ENCODE measurements at places on chromosomes 12 and 14.

DNA sequence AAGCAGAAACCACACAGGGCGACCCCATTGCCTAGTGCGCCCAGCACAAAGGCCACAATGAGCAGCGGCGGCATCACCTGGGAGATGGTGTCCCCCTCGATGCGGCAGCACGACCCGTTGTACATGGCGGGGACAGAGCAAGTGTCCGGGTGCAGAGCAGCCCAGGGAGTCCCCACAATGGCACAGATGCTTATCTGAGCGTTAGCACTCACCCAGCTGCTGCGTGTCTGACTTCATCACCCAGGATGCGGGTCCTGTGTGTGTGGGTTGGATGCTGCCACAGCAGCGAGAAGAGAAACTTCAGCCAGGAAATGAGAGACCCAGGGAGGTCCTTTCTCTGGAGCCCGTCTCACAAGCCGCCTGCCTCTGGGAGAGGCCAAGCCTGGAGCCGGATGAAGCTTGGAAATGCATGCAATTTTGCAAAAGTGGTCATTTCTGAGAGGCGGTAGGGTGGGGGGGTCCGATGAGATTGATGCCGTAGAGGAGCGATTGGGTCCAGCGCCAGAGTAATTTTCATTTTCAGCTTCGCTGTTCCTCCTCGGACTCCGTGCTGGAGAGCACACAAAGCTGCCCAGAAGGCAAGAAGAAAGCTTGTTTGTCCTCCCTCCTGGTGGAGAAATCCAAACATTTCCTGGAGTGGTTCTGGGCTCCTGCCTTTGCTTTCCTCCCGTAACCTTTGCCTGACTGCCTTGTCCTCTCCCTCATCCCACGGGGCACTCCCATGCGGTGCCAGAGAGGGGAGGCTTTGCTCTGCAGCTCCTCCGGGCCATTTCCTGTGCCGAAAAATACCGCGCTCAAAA is at the start of gene HCAR1:
TSS of gene HCAR1 (minus strand) at position 630 of the 800 bp plus-strand sequence. CDS start at position 125, 505 bp downstream.
- DNase-seq = no peak

GRCh38 chr12:26726956-26727355 is 106.0 kb downstream of the ITPR2 start:
- no peak for DNase-seq

GRCh38 chr12:131507881-131508280 is 203.0 kb upstream of the SFSWAP start:
- no peak for DNase-seq

DNA sequence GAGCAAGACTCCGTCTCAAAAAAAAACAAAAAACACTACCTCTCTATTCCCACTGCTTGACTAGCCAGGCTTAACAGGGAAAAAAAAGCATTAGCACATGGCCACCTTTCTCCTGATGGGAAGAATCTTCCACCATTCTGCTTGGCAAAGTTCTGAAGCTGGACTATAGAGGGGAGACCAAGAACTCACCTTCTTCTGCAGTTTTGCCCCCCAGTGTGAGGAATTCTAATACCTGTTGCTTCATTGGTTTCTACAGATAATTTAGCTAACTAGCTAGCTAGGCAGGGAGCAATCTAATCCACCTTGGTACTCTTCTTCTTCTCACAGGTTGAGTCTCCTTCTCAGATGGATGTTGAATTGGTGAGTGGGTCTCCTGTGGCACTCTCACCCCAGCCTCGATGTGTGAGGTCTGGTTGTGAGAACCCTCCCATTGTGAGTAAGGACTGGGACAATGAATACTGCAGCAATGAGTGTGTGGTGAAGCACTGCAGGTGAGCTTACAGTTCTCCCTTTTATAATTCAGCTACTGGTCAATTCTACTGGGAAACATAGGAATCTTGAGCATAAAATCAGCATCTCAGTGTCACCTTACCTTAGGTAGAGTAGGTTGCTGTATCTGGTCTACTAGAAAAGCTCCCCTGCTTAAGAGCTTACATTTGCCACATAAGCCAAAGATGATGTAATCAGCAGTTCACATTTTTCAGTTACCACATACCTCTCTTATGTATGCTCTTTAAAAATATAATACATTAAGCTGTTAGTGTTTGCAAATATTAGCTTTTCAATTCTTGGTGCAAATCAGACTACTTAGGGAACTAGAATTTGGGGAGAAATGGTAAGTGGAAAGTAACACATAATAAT is 16.0 kb downstream of the METTL3 start:
- DNase-seq = no peak

DNA sequence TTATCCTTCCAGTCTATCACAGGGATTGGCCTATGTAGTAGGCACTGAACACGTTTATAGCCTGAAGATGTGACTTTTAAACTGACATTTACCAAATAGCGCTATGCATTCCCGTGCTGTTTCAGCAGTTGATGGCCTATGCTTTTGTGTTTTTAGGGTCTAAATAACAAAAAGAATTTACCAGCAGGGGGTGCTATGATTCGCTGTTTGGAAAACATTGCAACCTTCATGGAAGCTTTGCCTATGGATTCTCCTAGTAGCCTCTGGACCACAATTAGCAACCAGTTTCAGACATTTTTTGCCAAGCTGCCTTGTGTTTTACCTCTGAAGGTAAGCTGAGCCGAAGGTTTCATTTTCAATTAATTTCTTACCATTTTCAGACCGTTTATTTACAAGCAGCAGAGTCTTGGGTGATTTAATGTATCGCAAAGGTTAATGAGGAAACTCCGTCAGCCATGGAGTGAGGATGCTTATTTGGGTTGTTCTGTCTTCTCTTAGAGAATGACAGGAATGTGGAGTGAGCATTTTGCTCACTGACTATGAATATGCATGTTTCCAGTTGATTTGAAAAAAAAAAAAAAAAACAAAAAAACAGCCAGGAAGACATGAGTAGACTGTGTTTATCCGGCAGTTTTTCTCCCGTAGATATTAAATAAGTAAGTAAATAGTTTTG is 133.1 kb downstream of the PRIMA1 start:
- DNase-seq = peak; percentile 4

GRCh38 chr12:86367137-86367536 is 110.9 kb upstream of the MGAT4C start:
- no peak for DNase-seq

GRCh38 chr12:94198469-94198868 is 50.1 kb downstream of the PLXNC1 start:
- no peak for DNase-seq

DNA sequence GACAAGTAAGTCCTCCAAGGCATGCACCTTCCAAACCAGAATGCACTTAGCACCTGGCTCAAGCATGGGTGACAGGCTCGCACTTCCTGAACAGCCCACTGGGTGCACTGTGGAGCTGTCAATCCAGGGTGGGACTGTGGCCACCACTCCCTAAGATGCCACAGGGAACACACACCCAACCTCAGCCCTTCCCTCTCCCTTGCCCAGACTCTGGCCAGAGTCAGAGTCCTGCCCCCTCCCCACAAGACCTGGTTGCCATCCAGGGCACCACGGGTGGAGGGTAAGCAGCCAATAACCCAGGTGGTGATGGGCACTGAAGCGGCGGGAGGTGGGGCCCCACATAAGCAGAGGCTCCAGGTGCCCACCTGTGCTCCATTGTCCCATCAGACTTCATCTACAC is 160.6 kb downstream of the MYRFL start:
- DNase-seq = no peak

GRCh38 chr14:67426983-67427606 is 15.1 kb upstream of the PLEK2 start:
- DNase-seq = peak; percentile 54

DNA sequence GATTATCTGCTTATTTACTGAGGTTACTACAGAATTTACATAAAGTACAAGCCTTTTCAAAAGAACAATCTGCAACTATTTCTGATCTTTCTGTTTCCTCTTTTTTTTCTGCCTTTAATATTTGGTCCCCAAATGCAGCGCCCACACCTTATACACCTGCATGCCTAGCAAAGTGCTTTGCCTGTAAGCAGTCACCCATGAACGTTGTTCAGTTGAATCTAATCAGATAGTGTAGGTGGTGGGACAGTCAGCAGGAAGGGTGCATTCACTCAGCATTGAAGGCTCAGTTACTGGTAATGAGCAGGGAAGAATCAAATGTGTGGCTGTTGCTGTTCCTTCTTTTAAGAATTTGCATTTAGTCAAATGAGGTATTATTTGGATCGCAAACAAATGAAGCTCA is 108.4 kb downstream of the GPR135 start:
- no peak for DNase-seq

- no peak for DNase-seq
Observed at GRCh38 chr14:74504412-74504811, 10.8 kb downstream of the ISCA2 start.

DNA sequence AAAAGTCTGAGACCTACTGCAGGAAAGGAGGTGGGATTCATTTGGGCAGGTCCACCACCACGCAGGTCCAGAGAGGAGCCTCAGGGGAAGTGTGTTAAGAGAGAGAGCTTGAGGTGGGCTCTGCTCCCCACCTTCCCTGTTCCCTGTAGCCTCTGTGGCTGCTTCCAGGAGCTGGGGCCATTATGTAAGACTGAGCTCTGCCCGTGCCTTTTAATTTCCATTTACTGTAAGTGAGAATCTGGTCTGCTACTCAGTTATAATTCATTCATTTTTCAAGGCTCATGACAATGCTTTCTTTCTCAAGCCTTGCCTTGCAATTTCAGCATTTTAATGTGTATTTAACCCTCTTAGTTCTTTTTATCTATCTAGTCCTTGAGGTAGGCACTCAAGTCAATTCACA is 8.3 kb downstream of the SLC4A8 start:
- DNase-seq = no peak

GRCh38 chr12:2384029-2384386 is 331.2 kb downstream of the CACNA1C start:
- DNase-seq = no peak

Data from GM04504 (cell line).